ENCODE measurements at places on chromosomes 12 and 14.
A peak's percentile ranks its signal among the peaks of the same experiment; 100 is the strongest.

- no peak for DNase-seq
Observed at GRCh38 chr12:15168026-15168678, 53.1 kb downstream of the RERG start.

DNA sequence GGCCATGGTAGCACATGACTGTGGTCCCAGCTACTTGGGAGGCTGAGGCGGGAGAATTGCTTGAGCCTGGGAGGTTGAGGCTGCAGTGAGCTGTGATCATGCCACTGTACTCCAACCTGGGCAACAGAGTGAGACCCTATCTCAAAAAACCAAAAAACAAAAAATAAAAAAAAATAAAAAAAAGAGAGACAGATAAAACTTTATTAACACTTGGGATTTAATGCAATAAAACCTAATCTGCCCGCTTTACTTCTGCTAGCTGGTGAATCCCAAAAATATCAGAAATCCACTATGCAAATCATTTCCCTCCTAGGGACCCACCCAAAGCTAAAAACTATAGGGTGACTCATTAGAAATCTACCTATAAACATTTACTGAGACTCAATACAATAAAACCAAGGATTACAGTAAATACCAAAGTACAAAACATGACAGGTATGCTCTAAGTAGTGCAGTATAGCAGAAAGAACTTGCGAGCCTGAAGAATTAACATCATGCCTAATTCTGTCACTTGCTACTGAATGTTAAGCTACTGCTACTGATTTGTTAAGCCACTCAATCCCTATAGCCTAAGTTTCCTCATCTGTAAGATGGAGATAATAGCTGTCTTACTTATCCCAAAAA is 50.1 kb upstream of the STAC3 start:
- DNase-seq: no peak

DNA sequence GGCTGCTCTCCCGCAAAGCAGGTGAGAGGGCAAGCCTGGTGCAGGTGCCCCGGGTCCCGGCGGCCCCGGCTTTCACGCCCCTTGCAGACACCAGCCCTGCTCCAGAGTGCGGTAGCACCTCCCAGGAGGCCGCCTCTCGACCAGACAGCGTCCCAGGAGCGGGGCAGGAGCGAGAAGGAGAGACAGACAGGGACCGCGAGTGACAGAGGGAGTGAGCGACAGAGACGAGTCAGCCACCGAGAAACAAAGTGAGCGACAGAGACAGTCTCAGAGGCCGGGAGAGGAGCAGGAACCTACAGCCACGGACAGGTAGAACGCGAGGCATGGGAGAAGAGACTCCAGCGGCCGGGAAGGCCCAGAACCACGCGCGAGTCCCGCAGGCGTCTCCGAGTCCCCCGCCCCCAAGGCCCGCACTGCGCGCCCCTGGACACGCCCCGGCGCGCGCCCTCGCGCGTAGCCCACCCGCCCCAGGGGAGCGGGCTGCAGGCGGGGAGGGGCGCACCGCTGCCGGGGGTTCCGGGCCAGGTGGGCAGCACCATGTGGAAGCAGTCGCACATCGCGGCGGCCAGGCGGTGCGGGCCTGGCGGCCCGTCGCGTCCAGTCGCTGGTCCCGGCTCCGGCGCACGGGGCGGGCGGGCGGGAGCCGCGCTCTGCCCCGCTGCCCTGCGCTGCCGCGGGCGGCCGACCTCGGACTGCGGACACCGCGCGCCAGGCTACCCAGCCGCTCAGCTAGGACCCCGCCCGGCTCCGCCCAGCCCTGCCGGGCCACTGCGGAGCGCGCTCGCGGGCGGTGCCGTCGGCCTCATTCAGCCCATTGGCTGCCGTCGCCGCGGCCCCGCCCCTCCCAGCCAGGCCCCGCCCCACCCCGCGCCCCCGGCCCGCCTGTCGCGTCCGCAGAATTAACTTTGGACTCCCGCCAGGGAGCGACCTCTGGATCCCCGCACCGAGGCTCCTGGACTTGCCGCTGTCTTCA is at the start of gene AHNAK2:
TSS of gene AHNAK2 (minus strand) at position 694 of the 973 bp plus-strand sequence. CDS start at position 557, 137 bp downstream.
- peak; percentile 85 for DNase-seq

DNA sequence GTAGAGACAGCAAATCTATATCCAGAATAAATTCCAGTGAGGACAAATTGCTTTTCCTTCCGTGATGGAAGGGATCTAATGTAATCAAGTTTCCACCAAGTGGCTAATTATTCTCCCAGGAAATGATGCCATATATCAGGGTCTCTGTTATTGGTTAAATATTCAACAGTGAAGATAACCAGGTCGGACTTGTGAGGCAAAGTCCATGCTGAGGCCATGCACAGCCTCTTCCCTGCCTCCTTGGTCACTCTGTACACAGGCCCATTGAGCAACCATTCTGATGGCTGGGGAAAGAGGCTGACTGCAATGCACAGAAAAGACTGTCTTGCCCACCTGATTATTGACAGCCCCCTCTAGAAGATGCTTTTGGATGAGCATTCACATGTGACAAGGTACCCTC is 90.1 kb downstream of the TNFAIP2 start:
- no peak for DNase-seq

- peak; percentile 72 for DNase-seq
Observed at GRCh38 chr14:105282098-105282725, 18.6 kb downstream of the BRF1 start.

GRCh38 chr12:119869720-119870119 is 7.4 kb downstream of the CIT start:
- DNase-seq: no peak

Measured in body of pancreas (tissue), 4 donors.